ENCODE measurements at places on chromosomes 3 and 15.

GRCh38 chr15:28101201-28101600 is 2.1 kb upstream of the OCA2 start:
- DNase-seq, result no peak

DNA sequence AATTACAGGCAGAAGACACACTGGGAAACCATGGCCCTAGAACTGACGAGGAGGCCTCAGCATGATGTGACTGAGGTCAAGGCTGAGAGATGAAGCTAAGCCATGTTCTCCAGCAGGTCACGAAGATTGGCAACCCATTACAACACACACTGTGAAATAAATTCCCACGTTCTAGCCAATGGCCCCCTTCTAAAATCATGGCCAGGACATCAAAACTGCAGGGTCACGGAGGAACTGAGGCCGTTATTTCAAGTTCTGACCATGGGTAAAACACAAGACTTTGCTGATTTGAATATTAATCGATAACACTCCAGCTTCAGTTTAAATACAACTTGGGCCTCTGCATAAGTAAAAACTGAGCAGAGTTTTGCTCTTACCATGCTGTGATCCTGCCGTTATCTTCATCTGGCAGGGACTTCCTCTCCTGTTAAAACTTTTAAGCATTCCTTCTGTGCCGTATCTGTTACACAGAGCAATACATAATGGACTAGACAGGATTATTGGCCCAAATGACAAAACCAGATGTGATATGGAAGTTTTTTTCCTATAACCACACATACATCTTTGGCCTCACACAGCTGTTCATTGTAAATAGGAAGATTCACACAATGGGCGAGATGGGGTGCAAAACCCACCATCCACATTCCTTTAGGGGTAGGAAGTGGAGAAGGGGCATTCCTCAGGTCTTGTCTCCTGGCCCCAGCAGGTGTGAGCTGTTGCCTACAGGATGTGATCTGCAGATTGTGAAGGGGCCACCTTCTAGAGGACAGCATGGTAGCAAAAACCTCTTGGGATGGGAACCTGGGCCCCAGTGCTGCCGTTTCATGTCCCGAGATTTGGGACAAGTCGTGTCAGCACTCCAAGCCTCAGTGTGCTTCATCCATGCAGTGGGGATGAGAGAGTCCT is 207.4 kb downstream of the OPA1 start:
- DNase-seq, result no peak

DNA sequence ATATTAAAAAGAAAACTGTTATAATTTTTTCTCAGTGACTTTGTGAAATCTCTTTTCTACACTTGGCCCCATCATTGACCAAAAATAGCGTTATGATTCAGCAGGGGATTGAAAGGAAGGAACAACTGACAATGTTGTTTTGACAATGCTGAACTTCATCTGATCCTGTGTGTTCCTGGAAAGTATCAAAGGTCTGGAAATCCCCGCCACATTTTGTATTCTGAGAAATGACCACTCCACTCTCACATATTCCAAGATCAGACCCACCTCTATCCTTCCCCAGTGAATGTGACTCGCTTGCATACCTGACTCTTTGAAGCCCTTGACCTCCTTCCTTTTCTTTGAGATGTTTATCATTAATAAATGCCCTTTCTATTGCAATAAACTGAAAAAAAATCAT is 9.7 kb upstream of the RIOX2 start:
- DNase-seq, result no peak

GRCh38 chr15:35757765-35758164 is 211.8 kb upstream of the DPH6 start:
- DNase-seq, result no peak

DNA sequence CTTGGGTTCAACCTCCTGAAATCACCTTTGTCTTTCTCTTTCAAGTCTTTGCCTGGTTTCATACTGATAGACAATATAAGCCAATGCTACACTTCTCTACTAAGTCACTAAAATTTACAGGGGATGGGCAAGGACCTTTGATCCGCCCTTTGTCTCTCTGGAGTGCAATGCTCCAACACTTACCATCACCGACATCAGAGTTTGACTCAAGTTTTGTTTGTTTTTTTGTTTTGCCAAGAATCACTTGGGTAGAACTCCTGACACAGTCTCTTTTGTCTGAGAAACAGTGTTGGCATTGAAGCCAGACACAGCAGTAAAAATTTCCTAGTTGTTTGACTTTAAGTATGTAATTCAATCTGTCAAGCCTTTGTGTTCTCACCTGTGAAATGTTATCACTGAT is 29.3 kb downstream of the NFKBIZ start:
- no peak for DNase-seq

DNA sequence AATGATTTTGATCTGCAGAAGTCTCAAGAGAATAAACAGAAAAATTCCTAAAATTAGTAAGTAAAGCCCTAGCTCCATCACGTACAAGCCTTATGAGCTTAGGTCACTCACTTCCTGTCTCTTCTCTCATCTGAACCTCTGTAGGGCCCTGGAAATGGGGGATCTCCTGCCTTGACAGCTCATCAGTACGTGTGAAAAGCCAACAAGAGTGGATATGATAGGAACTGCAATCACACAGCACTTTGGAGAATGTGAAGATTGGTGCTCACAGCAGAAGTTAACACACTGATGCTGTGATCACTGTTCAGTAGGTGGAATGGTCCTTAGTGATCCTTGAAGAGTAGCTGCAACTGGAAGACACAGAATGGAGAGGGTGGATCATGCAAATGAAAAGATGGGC is 27.8 kb upstream of the ALDH1L1 start:
- DNase-seq, result no peak

- DNase-seq, result no peak
These were observed 287.6 kb downstream of the EPHB1 start for GRCh38 chr3:135082706-135083105.

DNA sequence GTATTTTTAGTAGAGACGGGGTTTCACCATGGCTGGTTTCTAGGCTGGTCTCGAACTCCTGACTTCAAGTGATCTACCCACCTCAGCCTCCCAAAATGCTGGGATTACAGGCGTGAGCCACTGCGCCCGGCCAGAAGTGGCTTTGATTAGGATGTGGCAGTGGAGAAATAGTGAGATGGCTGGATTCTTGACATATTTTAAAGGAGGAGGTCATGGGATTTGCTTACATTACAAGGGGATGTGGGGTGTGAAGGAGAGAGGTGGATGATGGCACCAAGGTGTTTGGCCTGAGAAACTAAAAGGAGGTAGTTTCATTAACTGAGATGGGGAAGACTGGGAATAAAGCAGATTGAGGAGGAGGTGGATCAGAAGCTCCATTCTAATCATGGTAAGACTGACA is 15.0 kb upstream of the LTF start:
- DNase-seq, result no peak

DNA sequence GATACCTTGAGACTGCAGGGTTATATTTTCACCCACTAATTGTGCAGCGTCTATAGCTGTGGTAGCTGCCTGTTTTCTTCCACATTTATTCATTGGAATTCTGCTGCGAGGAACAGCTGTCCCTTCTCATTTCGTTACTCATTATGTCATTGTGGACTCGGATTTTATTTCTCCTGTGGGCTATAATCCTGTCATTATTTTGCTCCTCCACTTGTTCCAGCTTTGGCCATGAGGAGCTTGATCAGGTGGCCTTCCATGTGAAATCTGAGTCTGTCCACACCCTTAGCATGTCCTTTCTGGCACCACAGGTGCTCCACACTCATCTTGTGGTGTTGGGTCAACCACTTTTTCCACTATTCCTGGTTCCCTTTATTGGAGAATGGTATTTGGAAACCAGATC is 14.8 kb downstream of the LYSMD4 start:
- DNase-seq, result no peak

GRCh38 chr3:136546720-136547119 is 205.5 kb downstream of the STAG1 start:
- DNase-seq, result no peak

DNA sequence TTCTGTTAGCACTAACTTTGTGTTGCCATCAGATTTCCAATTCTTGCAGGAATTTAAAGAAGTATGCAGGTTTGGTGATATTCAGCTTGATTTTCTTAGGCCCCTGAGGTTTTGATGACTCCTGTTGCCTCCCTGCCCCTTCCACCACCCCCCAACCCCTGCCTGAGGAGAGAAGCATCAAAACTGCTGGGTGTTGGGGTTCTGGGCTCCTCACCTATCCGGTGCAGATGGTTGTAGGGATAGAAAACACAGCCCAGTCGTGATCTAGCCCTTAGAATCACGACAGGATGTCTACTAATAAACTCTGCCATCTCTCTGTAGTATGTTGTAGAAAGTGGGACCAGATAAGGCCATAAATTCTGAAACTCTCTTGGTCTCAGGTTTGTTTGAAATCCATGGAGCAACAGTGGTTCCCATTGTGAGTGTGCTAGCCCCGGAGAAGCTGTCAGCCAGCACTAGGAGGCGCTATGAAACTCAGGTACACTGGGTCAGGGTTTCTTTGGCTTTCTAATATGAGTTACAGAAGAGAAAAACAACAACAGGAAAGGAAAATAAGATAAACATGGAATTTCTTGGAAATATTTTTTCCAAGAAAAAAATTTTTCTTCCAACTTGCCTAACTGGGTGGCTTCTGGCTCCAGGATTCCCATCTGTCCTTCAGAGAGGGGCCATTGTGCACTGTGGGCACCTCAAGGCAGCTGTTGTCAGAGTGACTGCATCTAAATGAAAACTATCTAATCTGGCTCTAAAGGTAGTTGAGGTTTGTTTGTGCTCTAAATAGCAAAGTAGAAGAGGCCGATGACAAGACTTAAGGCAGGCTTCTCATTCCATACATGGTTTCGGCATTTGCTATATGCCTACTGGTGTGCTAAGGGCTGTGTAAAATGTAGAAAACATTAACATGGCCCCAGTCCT is 8.7 kb downstream of the SRP14 start:
- no peak for DNase-seq

- no peak for DNase-seq
These were observed 53.1 kb downstream of the TRANK1 start for GRCh38 chr3:36891701-36892160.

GRCh38 chr3:184228376-184229137 is 828 bp upstream of the VWA5B2 start:
- no peak for DNase-seq

GRCh38 chr3:188523291-188523690 is 369.3 kb downstream of the LPP start:
- DNase-seq, result no peak

DNA sequence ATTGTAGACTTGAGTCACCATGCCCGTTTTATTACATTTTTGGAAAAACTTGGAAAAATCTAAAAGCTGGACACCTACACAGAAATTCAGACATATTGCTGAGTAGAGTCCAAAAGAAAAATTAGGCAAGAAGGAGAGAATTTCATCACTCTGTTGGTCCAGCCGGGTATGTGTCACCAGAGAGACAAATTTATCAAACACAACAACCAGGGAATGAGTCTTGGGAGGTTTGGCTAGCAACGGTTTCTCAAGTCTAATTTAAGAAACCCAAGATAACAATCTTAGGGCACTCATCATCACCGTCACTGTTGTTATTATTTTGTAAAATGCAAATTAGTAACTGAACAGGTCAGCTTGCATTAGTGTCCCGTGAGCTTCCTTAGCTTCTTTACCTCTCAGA is 197.5 kb upstream of the C2CD4B start:
- no peak for DNase-seq

DNA sequence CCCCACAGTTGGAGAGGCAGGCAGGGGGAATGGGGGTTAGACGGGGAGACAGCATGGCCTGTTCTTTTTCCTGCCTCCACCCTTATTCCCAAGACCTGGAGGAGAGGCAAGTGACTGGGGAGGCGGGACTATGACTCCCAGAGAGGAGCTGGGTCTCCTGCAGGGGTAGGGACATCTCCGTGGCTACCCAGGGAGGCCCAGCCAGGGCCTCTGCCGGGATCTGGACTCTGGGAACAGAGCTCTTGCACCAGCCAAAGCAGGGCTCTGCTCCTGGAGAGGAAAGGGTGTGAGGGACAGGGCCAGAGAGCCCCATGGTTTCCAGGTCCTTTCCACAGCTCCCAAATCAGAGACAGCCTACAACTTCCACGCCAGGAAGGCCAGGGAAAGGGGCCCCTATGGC is 22.8 kb downstream of the CFAP100 start:
- DNase-seq, result no peak

GRCh38 chr15:69474846-69475455 is 22.3 kb downstream of the RPLP1 start:
- no peak for DNase-seq

- no peak for DNase-seq
These were observed 519.7 kb downstream of the FGF12 start for GRCh38 chr3:192207651-192208050.

- no peak for DNase-seq
These were observed 98.1 kb upstream of the CLSTN2 start for GRCh38 chr3:139836698-139837464.

DNA sequence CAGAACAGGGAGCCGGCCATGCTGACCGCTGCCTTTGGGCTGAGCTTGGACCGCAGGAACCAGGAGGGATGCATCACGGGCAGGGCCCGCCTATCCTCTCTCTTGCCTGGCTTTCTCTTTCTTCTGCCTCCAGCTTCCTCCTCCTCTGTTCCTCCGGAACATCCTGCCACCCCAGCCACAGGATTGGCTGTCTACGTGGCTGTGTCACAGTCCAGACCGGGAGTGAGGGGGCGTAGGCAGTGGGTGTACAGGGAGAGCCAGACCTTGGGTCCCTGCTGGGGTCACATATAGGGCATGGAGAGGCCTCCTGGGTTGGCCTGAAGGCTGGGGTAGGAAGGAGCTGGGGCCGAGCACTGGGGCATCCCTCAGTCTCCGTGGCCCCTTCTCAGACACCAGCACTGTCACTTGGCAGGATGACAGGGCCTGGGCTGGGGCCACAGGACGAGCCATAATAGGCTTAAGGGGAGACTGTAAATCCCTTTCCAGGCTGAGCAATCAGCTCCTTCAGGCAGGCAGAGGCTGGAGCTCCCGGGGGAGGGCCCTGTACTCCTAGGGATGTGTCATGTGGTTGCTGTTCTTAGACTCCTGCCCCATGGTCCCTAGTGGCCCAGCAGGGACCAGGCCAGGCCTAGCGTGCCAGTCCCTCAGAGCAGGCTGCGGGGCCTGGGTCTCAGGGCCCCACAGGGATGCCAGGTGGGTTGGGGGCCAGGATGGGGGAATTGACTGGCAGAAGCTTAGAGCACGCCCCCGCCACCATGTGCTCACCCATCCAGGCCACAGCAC is 25.4 kb downstream of the LINGO1 start:
- DNase-seq, result no peak

Measured in GM18507 (cell line).